ENCODE measurements at places on chromosomes 5 and 9.

DNA sequence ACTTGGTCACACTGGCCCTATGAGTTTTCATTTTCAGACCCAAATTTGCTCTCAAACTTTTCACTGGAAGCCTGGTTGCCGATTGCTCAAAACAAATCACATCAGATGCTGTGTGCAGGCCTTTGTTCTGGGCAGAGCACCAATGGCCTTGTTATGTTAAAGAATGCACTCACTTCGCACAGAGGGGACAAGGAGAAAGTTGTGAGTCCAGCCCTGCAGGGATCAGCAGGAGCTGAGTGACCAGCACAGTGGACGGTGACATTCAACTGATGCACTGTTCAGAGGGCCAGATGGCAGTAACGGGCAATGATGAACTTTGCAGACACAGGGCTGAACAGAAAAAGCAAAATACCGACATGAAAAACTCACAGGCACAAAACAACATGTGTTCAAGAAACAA is 86.1 kb downstream of the BARX1 start:
- no peaks in the 10 kb centered on the region for H3K27me3 ChIP-seq
- no peak overlapping the region for H3K4me3 ChIP-seq
- no peak overlapping the region for H3K27ac ChIP-seq
- no peaks in the 10 kb centered on the region for H3K4me1 ChIP-seq

- no peaks in the 10 kb centered on the region for H3K27me3 ChIP-seq
- H3K36me3 ChIP-seq, result no peaks in the 10 kb centered on the region
- no peak overlapping the region for H3K4me3 ChIP-seq
- no peak for DNase-seq
- no peak overlapping the region for H3K27ac ChIP-seq
These were observed 567.2 kb upstream of the MEF2C start for GRCh38 chr5:89450149-89450538.

GRCh38 chr5:4643960-4644359 is 496.2 kb upstream of the ADAMTS16 start:
- no peaks in the 10 kb centered on the region for H3K27me3 ChIP-seq
- peak; percentile 66 for DNase-seq
- H3K4me1 ChIP-seq, result no peaks in the 10 kb centered on the region
- H3K27ac ChIP-seq, result no peak overlapping the region

- H3K27ac ChIP-seq, result peak overlapping the region; percentile 64
- peak; percentile 82 for DNase-seq
- peak overlapping the region; percentile 46 for H3K4me3 ChIP-seq
These were observed 10.9 kb downstream of the PTCH1 start for GRCh38 chr9:95505717-95506427.

DNA sequence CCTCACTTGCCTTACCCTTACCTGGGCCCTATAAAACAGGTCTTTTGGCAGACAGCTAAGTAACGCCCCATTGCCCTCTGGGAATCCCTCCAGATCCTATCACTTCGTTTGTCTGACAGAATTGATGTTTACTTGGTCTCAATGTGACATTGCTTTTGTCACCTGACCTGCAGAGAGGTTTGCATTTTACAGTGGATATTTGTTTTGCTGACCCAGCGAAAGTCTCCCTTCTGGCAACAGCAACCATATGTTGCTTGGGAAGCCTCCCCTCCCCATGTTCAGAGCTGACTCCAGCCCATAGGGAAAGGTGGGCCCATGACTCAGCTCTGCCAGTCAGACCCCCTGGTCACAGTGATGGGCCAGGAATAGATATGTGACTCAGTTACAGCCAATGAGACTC is 54.0 kb upstream of the LARP1 start:
- H3K4me3 ChIP-seq, result no peak overlapping the region
- no peak overlapping the region for H3K27ac ChIP-seq
- no peaks in the 10 kb centered on the region for H3K4me1 ChIP-seq
- no peak for DNase-seq

GRCh38 chr9:136103651-136104487 is 8.8 kb upstream of the NACC2 start:
- DNase-seq, result no peak
- no peak overlapping the region for H3K27ac ChIP-seq
- H3K4me3 ChIP-seq, result no peak overlapping the region
- no peaks in the 10 kb centered on the region for H3K4me1 ChIP-seq
- no peaks in the 10 kb centered on the region for H3K36me3 ChIP-seq

DNA sequence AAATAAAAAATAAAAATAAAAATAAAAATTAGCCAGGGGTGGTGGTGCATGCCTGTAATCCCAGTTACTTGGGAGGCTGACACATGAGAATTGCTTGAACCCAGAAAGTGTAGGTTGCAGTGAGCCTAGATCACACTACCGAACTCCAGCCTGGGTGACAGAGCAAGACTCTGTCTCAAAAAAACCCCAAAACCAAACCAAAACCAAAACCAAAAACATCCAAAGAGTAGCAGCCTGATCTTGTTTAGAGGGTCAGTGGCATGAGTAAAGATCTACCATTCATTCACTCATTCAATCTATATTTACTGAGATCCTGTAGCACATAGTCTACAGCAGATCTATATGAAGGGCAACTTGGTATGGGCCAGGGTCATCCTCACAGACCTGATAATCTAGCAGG is 202.4 kb downstream of the MAPKAP1 start:
- no peak for DNase-seq
- H3K27me3 ChIP-seq, result no peaks in the 10 kb centered on the region
- H3K36me3 ChIP-seq, result no peaks in the 10 kb centered on the region
- no peak overlapping the region for H3K4me3 ChIP-seq

DNA sequence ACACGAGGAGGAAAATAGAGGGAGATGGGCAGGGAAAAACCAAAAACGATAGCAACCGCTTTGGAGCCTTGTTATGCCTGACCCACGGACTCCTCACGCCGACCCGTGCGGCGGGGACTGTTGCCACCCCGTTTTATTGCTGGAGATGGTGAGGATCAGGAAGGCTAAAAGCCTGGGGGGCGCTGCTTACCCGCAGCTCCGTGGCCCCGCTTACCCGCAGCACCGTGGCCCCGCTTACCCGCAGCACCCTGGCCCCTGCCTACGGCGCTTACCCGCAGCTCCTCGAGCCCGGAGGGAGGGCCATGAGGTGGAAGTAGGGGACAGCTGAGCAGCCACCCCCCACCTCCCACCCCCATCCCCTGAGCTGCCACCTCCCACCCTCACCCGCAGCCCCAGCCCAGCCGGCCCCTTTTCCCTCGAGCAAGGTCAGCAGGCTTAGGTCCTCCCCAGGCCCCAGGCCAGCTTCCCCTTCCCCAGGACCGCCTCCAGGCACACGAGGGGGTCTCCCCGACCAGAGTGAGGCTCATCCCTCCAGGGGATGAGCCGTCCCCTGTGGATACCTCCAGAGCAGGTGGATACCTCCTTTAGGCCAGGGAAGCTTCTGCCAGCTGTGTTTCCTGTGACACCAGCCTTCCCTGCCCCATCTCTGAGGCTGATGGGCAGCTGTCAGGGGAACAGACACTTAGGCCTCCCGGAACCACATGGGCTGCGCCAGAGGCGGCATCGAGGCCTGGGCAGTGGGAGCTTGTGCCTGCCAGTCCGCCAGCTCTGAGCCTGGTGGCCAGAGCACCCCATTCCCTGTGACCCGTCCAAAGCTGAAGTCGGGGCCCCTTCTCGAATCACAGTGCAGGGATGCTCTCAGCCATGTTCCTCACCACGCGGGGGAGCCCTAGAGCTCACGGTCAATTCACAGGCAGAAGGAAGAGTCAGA is 92.3 kb downstream of the LMX1B start:
- H3K27ac ChIP-seq, result no peak overlapping the region
- H3K4me1 ChIP-seq, result no peaks in the 10 kb centered on the region
- H3K27me3 ChIP-seq, result no peaks in the 10 kb centered on the region
- peak; percentile 83 for DNase-seq
- no peaks in the 10 kb centered on the region for H3K36me3 ChIP-seq

GRCh38 chr9:68932458-68932857 is 81.5 kb downstream of the PRKACG start:
- no peak for DNase-seq
- H3K27ac ChIP-seq, result no peak overlapping the region
- no peak overlapping the region for H3K4me3 ChIP-seq
- H3K4me1 ChIP-seq, result no peaks in the 10 kb centered on the region
- H3K27me3 ChIP-seq, result no peaks in the 10 kb centered on the region

- peak; percentile 61 for DNase-seq
- H3K4me3 ChIP-seq, result no peak within 1 kb of the TSS
- no peaks in the 10 kb centered on the region for H3K36me3 ChIP-seq
- H3K4me1 ChIP-seq, result no peaks in the 10 kb centered on the region
These were observed at the start of gene PCDHGA10 for GRCh38 chr5:141412854-141413539. Gene PCDHGA10, plus strand, starts transcription at chr5:141412987. Its CDS starts 189 bp downstream, at chr5:141413176.

DNA sequence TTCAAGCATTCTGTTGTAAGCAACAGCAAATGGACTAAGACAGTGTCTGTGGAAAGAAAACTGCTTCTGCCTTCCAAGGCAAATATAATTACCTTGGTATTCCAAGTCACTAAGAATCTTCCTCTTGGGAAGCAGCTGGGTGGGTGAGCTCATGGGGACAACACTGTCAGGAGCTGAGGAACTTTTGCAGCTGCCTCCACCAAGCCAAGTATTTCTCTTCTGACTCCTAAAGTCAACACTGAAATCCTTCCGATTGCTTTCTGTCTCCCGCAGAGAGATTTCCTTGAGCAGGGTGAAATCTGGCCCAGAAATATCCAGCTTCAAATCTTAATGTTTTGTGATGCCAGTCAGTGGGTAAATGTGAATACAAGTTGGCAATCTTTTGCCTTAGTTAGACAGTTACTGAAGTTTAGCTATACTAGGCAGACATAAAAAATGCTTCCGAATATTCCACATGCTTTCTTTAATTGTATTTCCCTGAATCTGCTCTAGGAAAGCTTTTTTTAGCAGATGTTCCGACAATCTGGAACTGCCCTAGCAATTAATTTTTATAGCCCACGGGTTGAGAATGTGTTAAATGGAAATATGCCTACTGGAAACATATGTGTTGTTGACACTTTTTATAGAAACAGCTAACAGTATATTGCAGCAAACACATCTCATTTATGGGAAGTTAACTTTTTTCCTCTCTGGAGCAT is 369.9 kb upstream of the DAB2 start:
- no peaks in the 10 kb centered on the region for H3K4me1 ChIP-seq
- no peak overlapping the region for H3K4me3 ChIP-seq
- H3K27ac ChIP-seq, result no peak overlapping the region
- H3K27me3 ChIP-seq, result no peaks in the 10 kb centered on the region
- no peak for DNase-seq
- H3K36me3 ChIP-seq, result no peaks in the 10 kb centered on the region

- no peak for DNase-seq
- no peak overlapping the region for H3K4me3 ChIP-seq
- H3K27ac ChIP-seq, result no peak overlapping the region
- H3K36me3 ChIP-seq, result no peaks in the 10 kb centered on the region
- no peaks in the 10 kb centered on the region for H3K27me3 ChIP-seq
- no peaks in the 10 kb centered on the region for H3K4me1 ChIP-seq
These were observed 115.8 kb downstream of the EMB start for GRCh38 chr5:50325237-50325832.

- no peaks in the 10 kb centered on the region for H3K27me3 ChIP-seq
- H3K4me3 ChIP-seq, result no peak overlapping the region
- H3K36me3 ChIP-seq, result no peaks in the 10 kb centered on the region
- DNase-seq, result no peak
- H3K4me1 ChIP-seq, result no peaks in the 10 kb centered on the region
- no peak overlapping the region for H3K27ac ChIP-seq
These were observed 19.1 kb downstream of the GALNT10 start for GRCh38 chr5:154209591-154210081.

- no peaks in the 10 kb centered on the region for H3K27me3 ChIP-seq
- no peak overlapping the region for H3K4me3 ChIP-seq
These were observed 62.4 kb downstream of the RAI14 start for GRCh38 chr5:34718516-34718915.

GRCh38 chr9:133080161-133080560 is 18.4 kb downstream of the CEL start:
- H3K27ac ChIP-seq, result no peak overlapping the region
- peaks cover 3% of the 10 kb centered on the region for H3K4me1 ChIP-seq
- no peaks in the 10 kb centered on the region for H3K36me3 ChIP-seq
- H3K4me3 ChIP-seq, result no peak overlapping the region
- no peaks in the 10 kb centered on the region for H3K27me3 ChIP-seq

DNA sequence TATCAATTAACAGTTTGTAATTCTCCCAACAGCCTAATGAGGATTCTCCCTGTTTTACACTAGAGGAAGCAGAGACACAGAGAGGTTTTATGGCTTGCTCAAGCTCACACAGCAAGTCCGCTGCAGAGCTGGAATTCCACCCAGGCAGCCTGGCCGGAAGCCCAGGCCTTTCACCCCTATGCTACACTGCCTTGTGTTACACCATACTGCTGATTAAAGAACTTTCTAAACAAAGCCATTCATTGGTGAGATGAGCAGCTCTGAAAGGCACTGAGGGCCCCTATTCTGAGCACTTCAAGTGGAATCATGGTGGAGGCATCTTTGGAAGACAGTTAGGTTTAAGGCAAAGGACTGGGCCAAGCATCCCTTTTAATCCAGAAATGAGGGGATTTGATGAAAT is 14.7 kb upstream of the LARP1 start:
- no peak overlapping the region for H3K4me3 ChIP-seq
- no peak for DNase-seq
- no peaks in the 10 kb centered on the region for H3K36me3 ChIP-seq
- H3K27me3 ChIP-seq, result no peaks in the 10 kb centered on the region

GRCh38 chr5:123300266-123300665 is 122.9 kb downstream of the CEP120 start:
- H3K4me1 ChIP-seq, result peaks cover 4% of the 10 kb centered on the region
- no peaks in the 10 kb centered on the region for H3K27me3 ChIP-seq
- H3K27ac ChIP-seq, result no peak overlapping the region
- H3K4me3 ChIP-seq, result no peak overlapping the region

- no peaks in the 10 kb centered on the region for H3K36me3 ChIP-seq
- H3K27me3 ChIP-seq, result no peaks in the 10 kb centered on the region
- peak; percentile 85 for DNase-seq
- no peaks in the 10 kb centered on the region for H3K4me1 ChIP-seq
- no peak overlapping the region for H3K27ac ChIP-seq
These were observed 81.9 kb downstream of the EBF1 start for GRCh38 chr5:159017786-159018185.

- DNase-seq, result no peak
- H3K4me1 ChIP-seq, result no peaks in the 10 kb centered on the region
- no peak overlapping the region for H3K4me3 ChIP-seq
- no peaks in the 10 kb centered on the region for H3K36me3 ChIP-seq
These were observed 431.0 kb upstream of the SLC30A5 start for GRCh38 chr5:68662804-68663307.

- no peak overlapping the region for H3K4me3 ChIP-seq
- H3K27ac ChIP-seq, result no peak overlapping the region
- H3K4me1 ChIP-seq, result no peaks in the 10 kb centered on the region
These were observed 95.5 kb downstream of the GHR start for GRCh38 chr5:42518595-42519221.
